ENCODE measurements at places on chromosomes 5 and 9.

- DNase-seq = no peak
These were observed 6.2 kb downstream of the MLANA start for GRCh38 chr9:5896863-5897262.

GRCh38 chr9:18566121-18566520 lies 92.2 kb downstream of the ADAMTSL1 start:
- no peak for DNase-seq

GRCh38 chr9:27528886-27529315 lies 713 bp downstream of the MOB3B start:
- DNase-seq = peak; percentile 65

DNA sequence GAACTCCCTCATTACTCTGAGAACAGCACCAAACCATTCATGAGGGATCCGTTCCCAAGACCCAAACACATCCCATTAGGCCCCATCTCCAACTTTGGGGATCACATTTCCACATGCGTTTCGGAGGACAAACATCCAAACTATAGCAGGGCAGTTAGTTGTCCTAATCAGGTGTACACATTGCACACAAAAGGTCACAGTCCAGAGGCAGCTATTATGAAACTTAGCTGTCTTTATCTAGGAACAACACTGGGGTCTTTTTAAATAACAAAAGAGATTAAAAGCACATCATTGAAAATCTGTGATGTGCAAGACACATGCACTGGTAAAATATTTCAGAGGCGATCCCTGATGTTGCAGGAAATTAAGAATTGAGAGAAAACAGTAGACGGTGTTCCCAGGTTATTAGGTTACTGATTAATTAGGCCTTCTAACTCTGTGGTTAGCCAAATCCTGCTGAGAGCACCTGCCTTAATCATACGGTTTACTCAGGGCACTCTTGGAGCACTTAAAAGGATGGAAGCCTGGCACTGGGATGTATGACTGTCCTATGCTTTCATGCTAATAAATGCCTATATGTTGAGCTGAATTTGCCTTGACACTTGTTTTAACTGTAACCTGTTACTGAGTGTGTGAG lies 1574.5 kb upstream of the WWC1 start:
- DNase-seq = no peak

DNA sequence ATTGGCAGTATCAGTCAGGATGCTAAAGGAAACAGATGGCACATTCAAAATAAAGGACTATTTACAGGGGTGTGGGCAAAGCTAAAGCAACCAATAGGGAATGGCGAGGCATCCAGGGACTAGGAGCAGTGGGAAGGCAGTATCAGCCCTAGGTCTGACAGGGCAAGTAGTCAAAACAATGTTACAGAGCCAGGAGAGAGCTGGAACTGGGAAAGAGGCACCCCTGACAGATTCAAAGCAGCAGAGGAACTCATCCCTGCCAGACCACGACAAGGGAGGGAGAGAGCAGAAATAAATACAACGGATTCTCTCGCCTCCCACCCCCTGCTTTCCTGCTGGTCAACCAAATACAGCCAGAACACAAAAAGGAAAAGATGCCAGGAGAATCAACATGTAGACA lies 371.5 kb downstream of the NR2F1-AS1 start:
- no peak for DNase-seq

DNA sequence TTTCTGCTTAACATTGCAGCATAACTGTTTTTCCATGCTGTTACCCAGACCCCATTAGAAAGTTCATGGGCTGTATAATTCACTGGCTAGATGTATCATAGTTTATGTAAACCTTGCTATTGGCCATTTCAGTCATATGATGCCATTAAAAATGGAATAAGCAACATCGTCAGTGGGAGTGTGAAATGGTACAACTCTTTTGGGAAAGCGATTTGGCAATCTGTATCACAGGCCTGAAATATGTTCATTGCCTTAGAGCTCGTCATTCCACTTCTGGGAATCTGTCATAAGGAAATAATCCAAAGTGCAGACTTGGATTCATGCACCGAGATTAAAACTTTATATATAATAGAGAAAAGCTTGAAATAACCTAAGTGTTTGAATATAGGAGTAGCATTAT lies 77.9 kb upstream of the KLF4 start:
- DNase-seq = no peak

GRCh38 chr9:37943345-37944265 lies 39.7 kb upstream of the SLC25A51 start:
- no peak for DNase-seq
